Activated CD4-positive, alpha-beta T cell treated with anti-CD3 and anti-CD28 coated beads for 48 hours (primary cell): ENCODE measurements at places on chromosomes 5 and 9.

- DNase-seq, result peak; percentile 61
Measured at GRCh38 chr9:4344946-4345345, 45.1 kb upstream of the GLIS3 start.

DNA sequence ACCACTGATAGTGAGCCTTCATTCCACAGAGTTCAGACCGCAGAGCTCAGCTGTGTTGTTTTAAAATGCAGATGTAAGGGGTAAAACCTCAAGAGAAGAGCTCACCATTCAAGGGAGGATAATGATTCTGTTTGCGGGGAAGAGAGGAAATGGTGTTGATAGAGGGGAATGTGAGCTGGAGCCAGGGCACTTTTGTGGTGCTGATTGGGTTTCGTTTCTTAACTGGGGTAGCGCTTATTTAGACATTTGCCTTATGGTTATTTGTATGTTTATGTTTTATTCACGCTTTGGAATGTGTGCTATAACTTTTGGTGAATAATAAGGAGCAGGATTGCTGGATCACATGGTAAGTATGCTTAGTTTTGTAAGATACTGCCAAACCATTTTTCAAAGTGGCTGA, 42.5 kb downstream of the STXBP1 start:
- DNase-seq, result no peak

DNA sequence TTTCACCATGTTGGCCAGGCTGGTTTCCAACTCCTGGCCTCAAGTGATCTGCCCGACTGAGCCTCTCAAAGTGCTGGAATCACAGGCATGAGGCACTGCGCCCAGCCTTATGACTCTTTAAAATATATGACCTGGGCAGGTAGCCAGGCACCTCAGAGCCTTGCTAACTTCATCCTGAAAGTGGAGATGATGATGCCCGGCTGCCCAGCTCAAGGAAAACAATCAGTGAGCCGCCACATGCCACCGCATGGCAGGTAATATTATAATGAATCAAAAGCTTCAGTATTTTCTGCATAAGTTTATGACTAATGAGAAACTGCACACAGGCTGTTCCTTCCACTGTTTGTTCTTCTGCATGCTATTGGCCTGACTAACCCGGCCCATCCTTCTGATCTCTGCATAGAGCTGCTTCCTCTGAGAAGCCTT, 30.4 kb upstream of the DMRT1 start:
- DNase-seq, result no peak

DNA sequence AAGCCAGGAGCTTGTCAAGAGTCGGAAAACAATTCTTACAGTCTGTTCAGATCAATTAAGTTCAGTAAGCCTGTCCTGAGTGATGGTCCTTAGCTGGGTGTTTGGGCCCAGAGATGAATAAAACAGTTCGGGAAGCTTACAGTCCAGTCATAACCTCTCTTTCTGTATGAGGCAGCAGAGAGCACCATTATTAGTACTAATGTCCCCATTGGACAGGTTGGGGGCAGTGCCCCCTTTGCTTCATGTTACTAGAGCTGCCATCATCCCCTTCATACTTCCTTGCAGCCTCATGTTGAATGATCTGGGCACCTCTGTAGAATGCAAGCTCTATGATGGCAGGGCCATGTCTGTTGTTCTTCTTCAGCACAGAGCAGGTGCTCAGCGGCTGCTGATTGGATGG, 9.8 kb downstream of the DOCK2 start:
- DNase-seq, result no peak

- no peak for DNase-seq
Measured at GRCh38 chr5:83376461-83376860, 95.1 kb upstream of the VCAN start.

- no peak for DNase-seq
Measured at GRCh38 chr9:34417734-34418133, 40.6 kb downstream of the FAM219A start.

GRCh38 chr9:19496321-19497050, 87.7 kb downstream of the ACER2 start:
- no peak for DNase-seq

DNA sequence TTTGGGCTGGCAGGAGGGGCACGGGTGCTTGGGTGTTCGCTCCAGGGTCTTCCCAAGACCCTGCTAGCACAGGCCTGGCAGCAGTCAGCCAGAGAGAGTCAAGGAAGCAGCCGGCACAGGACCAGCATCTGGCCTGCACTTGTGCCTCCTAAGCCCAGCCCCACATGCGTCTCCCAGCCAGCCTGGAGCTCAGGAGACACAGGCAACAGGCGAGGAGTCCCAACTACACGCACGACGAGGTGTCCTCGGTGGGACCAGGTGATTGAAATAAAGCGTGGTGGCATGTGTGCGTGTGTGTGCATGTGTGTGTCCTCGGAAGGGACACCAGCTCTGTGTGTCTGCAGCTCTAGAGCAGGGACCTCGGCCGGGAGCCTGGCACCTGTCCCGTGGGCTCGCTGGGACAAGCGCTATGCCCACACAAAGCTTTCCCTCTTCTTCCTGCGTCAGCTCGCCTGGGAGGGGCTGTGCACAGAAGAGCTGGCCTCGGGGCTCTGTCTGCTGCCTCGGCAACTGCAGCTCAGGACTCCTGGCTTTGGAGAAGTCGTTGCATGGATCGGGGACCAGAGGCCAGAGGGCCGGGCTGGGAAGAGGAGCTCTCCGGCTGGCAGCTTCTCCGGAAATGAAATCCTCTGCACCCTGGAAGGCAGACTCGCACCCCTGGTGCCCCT, 14.7 kb upstream of the SLC9A3 start:
- no peak for DNase-seq

GRCh38 chr9:38081356-38082108, 12.5 kb upstream of the SHB start:
- no peak for DNase-seq

GRCh38 chr9:133807818-133808217, 69.7 kb upstream of the SARDH start:
- no peak for DNase-seq

DNA sequence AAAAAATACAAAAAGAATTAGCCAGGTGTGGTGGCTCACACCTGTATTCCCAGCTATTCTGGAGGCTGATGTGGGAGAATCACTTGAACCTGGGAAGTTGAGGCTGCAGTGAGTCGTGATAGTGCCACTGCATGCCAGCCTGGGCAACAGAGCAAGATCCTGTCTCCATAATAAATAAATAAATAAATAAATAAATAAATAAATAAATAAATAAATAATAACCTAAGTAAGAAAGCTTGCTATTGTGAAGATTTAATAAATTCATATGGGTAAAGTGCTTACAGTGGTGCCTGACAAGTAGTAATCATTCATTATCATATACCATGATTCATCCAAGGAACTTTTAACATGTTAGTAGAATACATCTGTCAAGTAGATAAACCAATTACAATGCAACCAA, 13.4 kb downstream of the SVEP1 start:
- no peak for DNase-seq
